H4 (cell line): ENCODE measurements at places on chromosomes 12 and 14.

- no peak for DNase-seq
These were observed 51.8 kb upstream of the LRTM2 start for GRCh38 chr12:1768615-1769014.

GRCh38 chr12:121634836-121635235 lies 8.5 kb downstream of the ORAI1 start:
- DNase-seq = no peak

DNA sequence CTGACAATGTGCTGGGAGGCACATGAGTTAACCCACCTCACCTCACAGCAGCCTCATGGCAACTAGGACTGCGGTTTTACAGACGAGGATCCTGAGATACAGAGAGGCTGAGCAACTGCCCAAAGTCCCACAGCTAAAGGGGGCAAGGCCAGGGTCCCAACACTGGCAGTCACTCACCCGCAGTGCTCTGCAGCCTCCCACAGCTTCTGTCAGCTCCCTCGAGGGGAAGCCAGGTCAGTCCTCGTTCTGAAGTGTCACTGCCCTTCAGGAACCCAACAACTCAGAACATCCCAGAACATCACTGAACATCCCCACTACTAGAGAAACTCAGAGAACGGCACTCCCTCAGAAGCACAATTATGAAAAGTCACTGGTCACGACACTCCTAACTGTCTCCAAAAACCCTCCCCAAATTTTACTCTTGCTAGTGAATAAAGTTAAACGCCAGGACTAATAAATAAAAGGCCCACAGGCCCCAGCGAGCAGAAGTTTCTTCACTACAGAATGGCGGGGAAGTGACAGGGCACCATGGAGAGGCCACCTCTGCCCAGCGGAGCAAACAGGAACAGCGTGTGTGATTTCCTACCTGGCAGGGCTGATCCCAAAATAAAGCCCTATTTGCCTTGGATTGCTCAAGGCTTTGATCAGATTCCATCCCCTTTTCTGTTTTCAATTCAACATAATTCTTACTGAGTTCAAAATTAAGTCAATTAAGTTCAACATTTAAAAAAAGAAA lies 75.1 kb downstream of the TTC7B start:
- DNase-seq = no peak

DNA sequence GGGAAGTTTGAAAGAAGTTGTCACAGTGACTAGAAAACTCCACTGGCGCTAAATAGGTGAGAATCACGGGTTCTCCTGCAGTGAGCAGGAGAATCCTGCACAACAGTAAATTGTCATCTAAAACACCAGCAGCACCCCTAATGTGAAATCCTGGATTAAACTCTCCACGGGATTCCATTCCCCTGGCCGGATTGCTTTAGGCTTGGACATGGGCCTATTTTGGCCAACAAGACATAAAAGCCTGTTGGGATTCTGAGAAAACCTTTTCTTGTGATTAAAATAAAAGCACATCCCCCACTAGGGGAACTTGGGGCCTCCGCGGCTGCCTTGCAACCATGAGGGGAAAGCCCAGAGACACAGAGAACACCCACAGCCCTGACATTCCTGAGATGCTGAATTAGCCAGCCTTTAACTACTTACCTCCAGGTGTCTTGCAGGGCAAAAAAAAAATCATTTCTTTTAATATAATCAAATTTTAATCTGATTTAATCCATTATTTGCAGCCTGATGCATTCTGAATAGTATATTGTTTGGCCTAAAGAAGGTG lies 21.0 kb upstream of the TSPAN11 start:
- no peak for DNase-seq

DNA sequence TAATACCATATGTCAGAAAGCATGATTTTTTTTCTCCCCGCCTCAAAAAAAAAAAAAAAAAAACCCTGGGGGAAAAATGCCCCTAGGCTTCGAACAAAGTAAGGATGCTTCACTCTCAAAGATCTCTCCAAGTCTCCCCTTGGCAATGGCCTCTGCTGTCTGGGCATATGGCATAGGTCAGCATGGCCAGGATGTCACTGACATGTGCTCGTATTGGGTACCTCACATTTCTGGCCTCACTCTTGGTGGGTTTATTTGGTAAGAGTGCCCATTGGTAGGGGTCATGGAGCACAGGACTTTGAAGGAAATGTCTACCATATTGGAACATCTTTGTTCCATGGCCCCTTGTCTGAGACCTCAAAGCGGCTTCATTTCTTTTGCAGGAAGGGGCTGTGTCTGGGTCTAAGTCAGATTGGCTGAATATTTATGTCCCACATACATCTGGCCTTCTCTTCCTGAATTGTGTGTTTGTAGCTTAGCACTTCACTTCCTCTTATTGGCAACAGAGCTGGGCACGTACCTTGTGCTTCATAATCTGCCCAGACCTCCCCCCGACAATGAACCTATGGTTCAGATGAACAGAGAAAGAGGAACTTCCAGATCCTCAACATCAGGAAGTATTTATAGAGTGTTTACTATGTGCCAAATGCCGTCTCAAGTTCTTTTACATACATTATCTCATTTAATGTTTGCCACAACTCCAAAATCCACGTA lies 36.3 kb upstream of the OAS1 start:
- DNase-seq = no peak

GRCh38 chr14:51926449-51926848 lies 62.9 kb upstream of the RTRAF start:
- DNase-seq = no peak

GRCh38 chr14:58884442-58884841 lies 246.7 kb downstream of the DACT1 start:
- DNase-seq = no peak

DNA sequence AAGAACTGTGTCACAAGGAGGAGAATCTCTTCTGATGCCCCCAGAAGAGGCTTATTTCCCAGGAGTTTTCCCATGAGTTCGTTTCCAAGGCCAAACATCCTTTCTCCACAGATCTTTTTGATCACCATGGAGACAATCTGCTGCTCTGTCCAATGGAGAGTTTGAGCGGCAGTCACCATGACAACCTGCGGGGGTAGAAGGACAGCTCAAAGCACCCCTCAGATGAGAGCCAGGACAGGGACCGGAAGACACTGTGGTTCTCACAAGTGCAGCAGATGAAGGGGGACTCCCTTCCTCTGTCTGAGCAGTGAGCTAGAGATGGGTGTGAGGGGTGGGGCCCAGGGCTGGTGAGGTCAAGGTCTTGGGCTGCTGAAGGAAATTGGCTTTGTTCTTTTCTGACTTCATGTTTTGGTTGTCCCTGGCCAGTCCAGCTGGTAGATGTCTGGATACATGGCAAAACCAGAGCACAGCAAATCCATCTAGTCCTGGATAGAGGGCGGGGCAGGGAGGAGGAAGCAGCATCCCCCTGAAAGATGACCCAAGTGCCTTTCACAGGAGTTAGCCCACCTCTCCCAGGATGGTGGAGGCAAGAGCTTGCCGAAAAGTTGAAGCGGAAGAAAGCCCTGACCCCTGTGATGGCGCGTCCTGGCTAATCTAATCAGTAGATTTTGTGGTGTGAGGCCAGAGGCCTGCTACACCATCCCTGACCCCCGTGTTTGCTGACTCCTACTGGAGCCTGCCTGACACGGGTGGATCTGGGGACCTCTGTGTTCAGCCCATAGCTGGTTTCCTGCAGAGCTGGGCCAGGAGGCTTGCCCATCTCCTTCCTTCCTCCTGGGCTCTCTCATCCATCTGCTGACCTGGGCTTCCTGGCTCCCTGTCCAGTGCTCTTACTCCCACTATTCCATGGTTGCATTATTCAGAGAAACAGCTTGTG lies 24.4 kb downstream of the DHRS2 start:
- DNase-seq = no peak

- no peak for DNase-seq
These were observed 16.7 kb upstream of the RNU6-7 start for GRCh38 chr14:32185097-32185496.

- no peak for DNase-seq
These were observed 622 bp downstream of the TECPR2 start for GRCh38 chr14:102363182-102363943.

- no peak for DNase-seq
These were observed 8.2 kb downstream of the PRKCH start for GRCh38 chr14:61329478-61330051.

DNA sequence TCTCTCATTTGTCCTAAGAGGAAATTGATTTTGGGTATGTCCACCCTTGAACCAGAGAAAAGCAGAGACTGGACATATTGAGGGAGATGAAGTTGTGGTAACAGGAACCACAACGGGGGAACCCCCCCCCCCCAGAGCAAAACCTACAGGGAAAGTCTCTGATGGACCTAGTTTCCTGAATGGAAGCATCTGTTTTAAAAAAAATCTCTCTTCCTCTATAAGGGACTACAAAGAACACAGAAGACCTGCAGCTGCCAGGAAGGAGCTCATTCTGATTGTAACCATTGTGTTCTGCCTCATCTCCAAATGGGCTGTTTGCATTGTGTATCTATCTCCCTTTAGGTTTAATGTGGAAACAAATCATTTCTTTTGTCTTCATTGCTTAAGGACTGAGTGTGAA lies 13.4 kb downstream of the C1S start:
- no peak for DNase-seq

GRCh38 chr12:85041395-85041794 lies 5.2 kb downstream of the LRRIQ1 start:
- no peak for DNase-seq

DNA sequence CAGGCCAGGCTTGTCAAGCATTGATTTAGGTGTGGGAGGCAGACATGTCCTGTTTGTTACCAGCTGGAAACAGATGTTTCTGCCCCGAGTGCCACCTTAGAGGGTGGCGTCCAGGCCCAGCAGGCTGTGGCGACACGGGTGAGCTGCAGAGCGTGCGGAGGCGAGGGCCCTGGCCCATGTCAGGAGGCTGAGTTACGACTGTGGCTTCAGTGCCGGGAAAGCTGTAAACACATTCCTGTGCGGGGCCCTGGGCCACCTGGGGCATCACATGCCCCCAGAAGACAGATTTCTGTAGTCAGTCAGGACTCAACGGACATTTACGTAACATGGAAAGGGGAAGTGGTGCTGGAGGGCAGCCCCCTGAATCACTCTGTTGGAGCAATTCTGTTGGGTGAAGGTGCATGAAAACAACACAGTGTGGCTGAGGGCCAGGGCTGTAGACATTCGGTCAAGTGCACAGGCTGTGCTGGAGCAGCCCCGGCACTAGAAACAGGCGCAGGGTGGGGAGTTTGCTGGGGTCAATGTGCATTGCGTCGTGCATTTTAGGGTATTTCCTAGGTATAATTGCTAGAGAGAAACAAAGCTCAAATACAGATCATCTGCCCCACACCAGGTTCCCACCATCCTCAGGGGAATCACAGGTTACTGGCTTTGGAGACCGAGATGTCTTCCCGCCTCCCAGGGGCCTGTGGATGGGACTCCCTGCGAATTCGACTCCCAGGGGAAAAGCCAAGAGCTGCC lies 291.8 kb downstream of the TMEM121 start:
- DNase-seq = no peak

GRCh38 chr14:33118668-33119067 lies 180.0 kb downstream of the NPAS3 start:
- DNase-seq = no peak

GRCh38 chr12:90841336-90841735 lies 113.6 kb downstream of the CCER1 start:
- no peak for DNase-seq

DNA sequence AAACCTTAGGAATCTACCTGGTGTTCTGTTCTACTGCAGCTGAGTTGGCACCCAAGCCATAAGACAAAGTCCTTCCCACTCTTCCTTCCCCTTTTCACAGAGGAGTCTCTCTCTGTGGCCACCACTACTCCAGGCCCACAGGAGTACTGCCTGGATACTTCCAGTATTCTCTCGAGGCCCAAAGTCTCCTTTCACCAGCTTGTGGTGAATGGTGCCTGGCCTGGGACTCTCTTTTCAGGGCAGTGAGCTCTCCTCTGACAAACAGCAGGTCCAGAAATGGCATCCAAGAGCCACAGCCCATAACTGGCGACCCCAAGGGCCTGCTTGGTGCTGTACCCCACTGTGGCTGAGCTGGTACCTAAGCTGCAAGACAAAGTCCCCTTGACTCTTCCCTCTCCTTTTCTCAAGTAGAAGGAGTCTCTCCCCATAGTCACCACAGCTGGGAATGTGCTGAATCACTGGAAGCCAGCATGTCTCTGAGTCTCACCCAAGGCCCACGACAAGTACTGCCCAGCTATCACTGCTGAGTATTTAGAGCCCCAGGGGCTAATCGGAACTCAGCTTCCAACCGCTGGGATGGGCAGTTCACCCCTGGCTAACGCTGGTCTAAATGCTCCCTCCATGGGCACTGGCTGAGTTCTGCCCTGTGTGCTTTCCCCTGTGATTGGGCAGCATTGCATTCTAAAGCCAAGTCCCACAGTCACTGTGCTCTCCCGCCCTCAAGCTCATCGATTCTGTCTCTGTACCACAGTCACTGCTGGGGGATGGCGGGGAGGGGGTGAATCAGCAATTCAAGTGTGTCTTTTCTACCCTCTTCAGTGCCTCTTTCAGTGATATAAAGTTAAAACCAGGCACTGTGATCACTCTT lies 6.1 kb downstream of the A2ML1 start:
- DNase-seq = peak; percentile 25

- no peak for DNase-seq
These were observed 584.5 kb downstream of the SLC16A7 start for GRCh38 chr12:60180298-60180697.

DNA sequence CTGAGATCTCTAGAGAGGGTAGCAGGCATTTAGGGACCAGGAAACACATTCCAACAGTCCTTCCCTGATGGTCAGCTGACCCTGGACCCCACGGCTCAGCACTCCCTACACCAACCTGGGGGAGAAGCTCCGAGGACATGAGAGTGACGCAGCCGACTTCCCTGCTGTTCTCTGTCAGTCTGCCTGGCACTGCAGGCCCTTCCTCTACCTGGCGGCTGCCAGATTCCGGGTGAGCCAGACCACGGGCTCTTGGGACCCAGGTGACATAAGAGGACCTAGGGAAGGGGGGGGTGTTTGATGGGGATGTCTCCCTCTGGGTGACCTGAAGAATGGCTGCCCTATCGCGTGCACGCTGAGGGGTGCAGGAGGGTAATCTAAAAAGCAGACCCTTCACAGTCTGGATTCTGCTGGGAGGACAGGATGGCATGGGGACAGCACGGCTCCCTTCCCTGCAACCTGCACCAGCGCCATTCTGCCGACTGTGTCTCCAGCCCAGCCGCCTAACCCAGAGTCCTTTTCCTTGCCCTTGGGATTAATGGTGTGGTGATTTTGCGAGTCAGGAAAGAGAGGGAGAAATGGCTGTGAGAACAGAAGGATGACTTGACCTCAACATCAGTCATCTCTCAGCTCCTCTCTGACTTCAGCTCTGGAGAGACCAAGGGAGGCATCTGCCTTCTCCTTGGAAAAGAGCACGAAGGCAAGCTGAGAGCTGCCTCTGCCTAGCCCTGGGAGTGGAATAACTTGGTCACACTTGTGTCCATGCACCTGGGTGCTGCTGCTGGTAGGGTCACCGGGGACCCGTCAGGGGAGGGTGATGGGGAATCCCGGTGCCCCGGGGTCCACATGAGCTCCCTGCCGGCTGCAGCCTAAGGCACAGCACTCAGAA lies 158.5 kb downstream of the CALM1 start:
- DNase-seq = no peak

- no peak for DNase-seq
These were observed 38.2 kb downstream of the PAWR start for GRCh38 chr12:79652521-79652920.

DNA sequence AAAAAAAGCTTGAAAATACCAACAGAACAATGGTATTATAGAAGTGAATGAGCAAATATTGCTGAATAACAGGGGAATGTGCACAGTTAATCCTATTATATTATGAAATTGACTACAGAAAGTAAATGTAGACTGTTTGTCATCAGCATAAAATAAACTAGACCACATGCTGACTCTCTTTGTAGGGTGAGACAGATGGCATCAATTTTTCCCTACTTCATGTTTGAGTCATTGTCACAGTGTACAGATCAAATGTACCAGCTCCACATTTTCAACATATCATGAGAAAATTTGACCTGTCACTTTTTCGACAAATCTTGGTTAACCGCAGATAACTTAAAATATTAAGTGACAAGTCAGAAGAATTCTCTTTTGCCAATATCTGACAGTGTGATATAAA lies 421.0 kb downstream of the RPL10L start:
- DNase-seq = no peak
